ENCODE measurements at places on chromosomes 3 and 15.
A peak's percentile ranks its signal among the peaks of the same experiment; 100 is the strongest.

- DNase-seq = peak; percentile 2
These were observed 113.4 kb downstream of the SRGAP3 start for GRCh38 chr3:9135930-9136525.

DNA sequence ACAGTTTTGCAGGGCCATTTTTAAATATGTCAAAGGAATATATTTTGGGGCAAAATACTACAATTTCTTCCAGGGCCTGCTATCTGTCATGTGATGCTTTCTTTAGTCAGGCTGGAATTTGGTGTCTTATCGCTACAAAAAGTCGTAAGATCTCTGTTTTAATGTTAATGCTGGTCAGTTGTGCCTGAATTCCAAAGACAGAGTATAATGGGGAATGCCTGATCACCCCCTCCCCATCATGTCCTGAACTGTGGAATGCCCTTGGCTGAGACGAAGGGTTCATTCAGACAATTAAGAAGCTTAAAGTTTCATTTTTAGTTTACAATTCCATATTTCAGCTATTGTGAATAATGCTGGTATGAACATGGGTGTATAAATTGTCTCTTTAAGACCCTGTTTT, 203.0 kb downstream of the TBC1D5 start:
- no peak for DNase-seq

DNA sequence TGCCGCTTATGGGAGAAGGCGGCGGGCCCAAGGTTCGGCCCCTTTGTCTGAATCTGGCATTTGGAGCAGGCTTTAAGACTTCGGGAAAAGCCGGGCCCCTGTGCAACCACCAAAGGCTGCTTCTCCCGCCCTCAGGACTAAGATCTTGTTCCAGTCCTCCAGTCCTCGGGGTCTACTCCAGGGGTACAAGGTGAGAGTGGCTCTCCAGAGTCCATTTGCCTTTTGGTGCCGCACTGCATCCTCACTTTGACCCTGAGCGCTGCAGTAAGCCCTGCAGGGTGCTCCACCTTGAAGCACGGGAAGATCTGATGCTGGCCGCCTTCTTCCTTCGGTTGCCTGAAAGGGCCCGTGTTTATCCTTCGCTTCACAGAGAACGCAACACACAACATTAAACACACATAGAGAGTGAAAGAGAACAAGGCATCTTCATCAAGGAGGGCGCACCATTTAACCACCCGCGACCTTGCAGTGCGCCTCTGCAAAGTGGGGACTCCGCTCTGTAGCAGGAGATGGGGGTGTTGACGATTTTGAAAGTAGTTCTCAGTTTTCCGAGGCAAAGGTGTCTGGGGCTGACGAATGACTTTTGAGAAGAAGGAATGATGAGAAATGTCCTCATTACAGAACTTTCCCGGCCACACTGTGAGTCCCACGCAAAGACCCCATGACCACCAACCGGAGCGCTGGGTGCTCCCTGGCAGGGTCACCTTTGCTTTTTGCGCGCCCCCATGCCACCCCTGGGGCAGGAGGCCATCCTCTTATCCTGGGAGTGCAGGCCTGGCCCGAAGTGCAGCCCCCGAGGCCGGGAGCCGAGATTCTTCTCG, 1.0 kb downstream of the PIGZ start:
- DNase-seq = no peak

GRCh38 chr3:15541371-15541770, 19.9 kb upstream of the COLQ start:
- no peak for DNase-seq

GRCh38 chr3:89315750-89316470, 208.5 kb downstream of the EPHA3 start:
- no peak for DNase-seq

DNA sequence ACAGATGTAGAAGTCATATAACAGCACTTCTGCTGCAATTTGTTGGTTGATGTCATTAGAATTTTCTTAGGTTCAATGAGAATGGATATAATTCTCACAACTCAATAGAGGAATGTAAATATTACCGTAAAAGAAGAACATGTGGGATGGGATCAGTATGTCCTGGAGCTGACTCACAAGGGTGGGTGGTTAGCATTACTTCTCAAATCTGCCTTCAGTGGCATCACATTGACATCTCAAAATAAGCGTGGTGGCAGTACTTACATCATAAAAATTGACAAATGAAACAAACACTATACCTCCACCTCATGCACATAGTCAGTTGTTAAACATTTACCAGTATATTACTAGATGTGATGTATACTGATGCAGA, 1068.0 kb upstream of the CADM2 start:
- no peak for DNase-seq
